Neural progenitor cell (in vitro differentiated cells): ENCODE measurements at places on chromosomes 1 and 21. TPM values are rescaled to one million over a fixed set of nuclear protein-coding genes. Genes with fewer than 3 reads are reported as not detected.

Gene S100B
- 0.60 and 1.0 TPM in 2 replicates for total RNA-seq

Gene KCNQ4
- 0.87 TPM in 1 of 2 replicates, not detected in the other for total RNA-seq

Gene USH2A
- total RNA-seq: 0.03 and 0.04 TPM in 2 replicates

Gene LCE3E
- total RNA-seq: not detected in 2 replicates

Gene LCE1F
- total RNA-seq: not detected in 2 replicates

Gene SV2A
- total RNA-seq: 31.6 and 47.1 TPM in 2 replicates

- peak; percentile 71 for DNase-seq
Measured at GRCh38 chr1:9200441-9200840, 34.1 kb upstream of the H6PD start.

DNA sequence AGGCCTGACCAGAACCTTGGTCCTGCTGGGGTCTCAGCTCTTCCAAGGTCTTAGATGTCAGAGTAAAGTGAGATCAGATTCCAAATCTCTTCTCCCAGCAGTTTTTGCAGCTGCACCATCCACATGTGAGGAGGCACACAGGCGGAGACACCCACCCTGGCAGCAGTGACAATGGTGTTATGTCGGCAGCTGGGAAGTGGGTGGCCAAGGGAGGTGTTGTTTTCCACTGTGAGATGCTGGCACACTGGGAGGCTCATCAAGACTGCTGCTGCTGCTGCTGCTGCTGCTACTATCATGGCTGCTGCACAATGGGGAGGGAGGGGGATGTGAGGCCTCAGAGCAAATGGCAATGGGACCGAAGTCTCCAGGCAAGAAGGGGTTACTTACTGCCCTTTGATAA is 23.6 kb downstream of the CAMK2N1 start:
- no peak for DNase-seq

GRCh38 chr1:89391686-89392085 is 27.8 kb downstream of the GBP6 start:
- no peak for DNase-seq

DNA sequence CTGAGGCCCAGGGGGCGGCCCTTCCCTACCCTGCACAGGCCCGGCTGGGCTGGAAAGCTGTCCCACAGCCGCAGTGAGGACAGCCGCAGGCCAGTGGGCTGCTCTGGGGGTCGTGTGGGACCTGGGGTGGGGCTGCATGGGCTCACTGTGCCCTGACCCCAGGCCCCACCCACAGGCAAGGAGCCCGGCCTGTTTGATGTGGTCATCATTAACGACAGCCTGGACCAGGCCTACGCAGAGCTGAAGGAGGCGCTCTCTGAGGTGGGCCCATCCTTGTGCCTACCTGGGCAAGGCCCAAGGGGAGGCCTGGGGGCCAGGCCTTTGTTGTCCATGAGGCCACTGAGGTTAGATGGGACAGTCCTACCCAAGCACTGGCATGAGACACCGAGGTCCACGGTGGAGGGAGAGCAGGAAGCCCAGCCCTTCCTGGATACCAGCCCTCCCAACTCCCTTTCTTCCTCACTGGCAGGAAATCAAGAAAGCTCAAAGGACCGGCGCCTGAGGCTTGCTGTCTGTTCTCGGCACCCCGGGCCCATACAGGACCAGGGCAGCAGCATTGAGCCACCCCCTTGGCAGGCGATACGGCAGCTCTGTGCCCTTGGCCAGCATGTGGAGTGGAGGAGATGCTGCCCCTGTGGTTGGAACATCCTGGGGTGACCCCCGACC is 1.4 kb upstream of the GJC2 start:
- DNase-seq: no peak

GRCh38 chr1:170730438-170730837 is 66.5 kb downstream of the PRRX1 start:
- DNase-seq: no peak

DNA sequence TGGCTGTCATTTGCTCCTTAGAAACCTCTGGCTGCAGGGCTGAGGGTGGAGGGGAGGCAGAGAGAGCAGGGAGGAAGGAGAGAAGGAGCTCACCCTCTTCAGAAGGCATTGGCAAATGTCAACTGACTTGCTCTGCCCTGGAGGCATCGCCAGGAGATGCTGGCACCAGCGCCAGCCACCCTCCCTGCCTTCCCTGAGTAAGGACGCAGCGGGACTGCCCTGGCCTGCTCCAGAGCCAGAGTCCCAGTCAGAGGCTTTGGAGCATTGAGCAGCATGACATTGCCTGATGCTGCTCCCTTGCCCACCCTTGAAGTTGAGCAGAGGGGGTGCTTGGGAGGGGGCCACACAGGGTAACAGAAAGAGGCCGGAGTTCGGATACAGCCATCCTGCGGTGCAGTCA is 62.3 kb downstream of the DISP3 start:
- no peak for DNase-seq

- no peak for DNase-seq
Measured at GRCh38 chr1:29441916-29442668, 205.8 kb downstream of the PTPRU start.

GRCh38 chr1:21260405-21261125 is 29.7 kb downstream of the ECE1 start:
- DNase-seq: no peak

DNA sequence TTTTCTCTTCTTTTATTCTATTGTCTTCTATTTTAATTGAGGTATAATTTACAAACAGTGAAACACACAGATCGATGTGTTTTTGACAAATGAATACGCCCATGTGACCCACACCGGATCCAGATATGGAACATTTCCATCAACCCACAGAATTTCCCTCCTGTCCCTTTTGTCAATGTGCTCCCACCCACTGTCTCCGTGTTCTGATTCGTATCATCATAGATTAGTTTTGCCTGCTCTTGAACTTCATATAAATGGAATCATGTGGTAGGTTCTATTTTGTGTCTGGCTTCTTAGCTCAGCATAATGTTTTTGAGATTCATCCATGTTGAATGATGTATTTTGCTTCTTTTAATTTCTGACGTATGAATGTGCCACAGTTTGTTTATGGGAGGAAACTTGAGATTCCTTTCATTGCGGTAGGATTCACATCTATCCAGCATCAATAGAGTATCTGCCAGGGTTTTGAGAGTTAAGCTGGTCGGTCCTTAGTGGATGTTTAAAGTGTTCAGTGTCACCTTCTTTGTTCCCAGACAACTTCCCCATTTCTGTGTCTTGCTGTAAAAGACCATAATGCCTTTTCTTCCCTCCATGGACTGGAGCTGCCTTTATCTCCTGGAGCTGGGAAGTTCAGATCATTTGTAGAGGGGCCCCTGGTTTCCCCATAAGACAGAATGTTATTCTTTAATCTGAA is 14.7 kb downstream of the NAV1 start:
- no peak for DNase-seq
